ENCODE measurements at places on chromosomes 6 and 20.

DNA sequence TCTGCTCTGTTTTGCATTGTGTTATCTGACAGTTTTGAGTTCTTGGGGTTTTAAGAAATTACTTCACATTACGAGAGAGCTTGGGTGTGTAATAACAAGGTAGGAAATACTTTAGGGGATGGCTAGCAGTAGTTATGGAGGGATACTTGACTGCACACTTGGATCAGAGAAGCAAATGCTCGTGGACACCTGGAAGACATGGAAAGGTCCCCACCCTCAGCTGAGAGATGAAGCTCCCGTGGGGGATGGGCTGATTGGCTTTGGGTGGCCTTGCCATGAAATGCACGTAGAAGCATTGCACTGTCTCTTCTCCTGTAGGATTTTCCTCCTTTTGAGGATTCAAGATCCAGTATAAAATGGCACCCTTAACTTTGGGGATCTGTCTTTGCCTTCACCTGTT is 61.5 kb upstream of the UNC93A start:
- no peak for DNase-seq

DNA sequence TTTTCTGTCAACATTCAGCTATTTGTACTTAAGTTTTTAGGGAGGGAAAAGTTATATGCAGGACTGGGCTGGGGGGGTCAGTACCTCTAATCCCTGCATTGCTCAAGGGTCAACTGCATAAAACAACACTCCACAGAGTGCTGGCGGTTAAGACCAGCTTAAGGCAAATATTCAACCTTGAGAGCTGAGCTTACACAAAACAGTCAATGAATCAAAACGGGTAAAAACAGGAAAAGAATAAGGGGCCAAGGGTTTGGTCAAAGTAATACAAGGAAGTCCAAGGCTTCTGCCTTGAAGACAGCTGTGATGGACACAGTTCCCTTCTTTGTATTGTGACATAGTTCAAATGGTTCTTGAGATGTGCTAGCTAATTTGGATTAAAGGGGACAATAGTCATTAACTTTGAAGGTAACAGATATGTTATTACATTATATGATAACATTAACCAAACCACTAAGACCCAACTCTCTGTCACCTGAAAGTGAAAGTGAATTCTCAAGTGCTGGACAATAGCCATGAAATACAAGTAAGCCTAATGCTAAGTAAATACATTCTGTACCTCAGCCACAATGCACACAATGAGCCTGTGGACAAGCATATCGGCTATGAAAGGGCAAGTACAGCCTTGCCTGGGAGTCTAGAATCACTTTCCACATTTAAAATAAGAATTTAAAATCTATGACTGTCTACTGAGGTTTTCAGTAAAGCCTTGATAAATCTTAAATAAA is 106.8 kb downstream of the PDE10A start:
- DNase-seq: no peak

- no peak for DNase-seq
These were observed 225.1 kb downstream of the BCKDHB start for GRCh38 chr6:80331522-80331921.

DNA sequence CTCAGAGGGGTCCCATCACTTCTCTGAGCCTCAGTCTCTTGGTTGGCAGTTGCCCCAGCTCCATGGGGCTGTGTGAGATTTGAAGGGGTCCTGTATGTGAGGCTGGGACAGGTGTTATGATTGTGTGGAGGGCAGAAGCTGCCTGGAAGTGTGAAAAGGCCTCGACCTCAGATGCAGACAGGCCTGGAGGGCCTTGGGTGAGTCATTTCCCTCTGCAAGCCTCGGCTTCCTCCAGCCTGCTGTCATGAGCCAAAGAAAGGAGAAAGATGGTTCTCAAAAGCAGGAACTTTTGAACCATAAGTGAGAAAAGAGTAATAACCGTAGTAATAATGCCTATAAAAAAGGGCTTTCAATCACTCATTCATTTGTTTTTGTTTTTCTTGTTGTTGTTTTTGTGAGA is 37.5 kb downstream of the SNAI1 start:
- no peak for DNase-seq

DNA sequence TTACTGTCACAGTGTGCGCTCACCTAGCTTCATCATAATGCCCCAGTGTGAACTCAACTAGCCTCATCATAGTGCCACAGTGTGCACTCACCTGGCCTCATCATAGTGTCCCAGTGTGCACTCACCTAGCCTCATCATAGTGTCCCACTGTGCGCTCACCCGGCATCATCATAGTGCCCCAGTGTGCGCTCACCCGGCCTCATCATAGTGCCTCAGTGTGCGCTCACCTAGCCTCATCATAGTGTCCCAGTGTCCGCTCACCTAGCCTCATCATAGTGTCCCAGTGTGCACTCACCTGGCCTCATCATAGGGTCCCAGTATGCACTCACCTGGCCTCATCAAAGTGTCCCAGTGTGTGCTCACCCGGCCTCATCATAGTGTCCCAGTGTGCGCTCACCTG is 10.6 kb downstream of the TMEM242 start:
- DNase-seq: no peak

- DNase-seq: no peak
These were observed 150.3 kb downstream of the COL21A1 start for GRCh38 chr6:56096946-56097621.

DNA sequence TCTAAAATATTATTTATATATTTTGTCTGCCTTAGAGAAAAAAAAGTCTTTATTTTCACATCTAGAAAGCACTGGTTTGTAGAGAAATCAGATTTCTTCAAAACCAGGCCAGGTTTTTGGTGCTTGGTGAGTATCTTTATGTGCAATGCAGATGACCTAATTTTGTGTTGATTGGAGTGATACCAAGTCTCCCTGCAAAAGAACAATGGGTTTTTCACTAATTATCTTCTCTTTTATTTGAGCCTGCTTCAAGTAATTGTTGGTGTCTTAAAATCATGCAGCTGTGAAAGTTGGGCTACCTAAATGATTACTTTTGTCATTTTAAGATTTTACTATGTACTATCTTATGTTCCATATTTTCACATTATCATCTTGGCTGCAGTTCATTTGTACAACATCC is 874.7 kb downstream of the TFAP2A start:
- DNase-seq: no peak

GRCh38 chr20:49285233-49285668 is 7.4 kb upstream of the ZNFX1 start:
- no peak for DNase-seq

GRCh38 chr6:149864578-149865535 is 698 bp upstream of the LRP11 start:
- no peak for DNase-seq
